H9 (cell line): ENCODE measurements at places on chromosomes 4 and X. TPM values are rescaled to one million over a fixed set of nuclear protein-coding genes. Genes with fewer than 3 reads are reported as not detected.

DNA sequence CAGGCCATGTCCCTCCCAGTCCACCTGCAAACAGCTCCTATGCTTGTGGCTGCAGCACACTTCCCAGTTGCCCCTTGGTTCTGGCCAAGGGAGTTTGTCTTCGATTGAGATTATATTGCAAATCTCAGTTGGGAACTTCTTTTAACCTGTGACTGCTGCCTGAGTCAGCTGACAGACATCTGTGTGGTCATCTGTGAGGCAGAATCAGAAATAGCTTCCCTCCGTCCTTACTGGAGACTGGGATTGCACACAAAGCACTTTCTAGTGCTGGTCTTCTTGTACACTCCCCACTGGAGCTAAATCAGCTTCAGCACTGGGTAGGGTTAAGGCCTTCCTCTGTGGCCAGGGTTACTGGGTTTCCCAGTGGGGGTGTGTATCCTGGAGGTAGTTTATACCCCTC lies 34.3 kb downstream of the ZNF330 start:
- no peaks in the 10 kb centered on the region for H3K36me3 ChIP-seq
- no peak overlapping the region for H3K27ac ChIP-seq
- no peaks in the 10 kb centered on the region for H3K4me1 ChIP-seq

DNA sequence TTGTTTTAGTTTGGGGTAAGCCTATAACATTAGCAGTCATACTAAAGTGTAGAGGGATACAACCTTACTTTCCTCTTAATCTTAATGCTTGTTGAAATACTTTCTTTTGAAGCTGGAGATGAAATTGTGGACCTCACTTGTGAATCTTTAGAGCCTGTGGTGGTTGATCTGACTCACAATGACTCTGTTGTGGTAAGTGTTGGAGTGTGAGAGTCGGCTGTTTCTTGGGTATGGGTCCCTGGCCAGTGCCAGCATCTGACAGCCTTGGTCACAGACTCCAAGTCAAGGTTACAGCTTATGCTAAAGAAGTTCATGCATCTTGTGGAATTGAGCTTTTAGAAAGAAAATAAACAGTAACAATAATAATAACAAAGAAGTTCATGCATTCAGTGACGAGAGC lies 31.6 kb downstream of the RNF4 start:
- H3K27me3 ChIP-seq: no peaks in the 10 kb centered on the region
- DNase-seq: no peak
- peaks cover 51% of the 10 kb centered on the region for H3K36me3 ChIP-seq
- H3K27ac ChIP-seq: no peak overlapping the region
- H3K4me3 ChIP-seq: no peak overlapping the region

GRCh38 chr4:114398410-114398809 lies 200.2 kb upstream of the UGT8 start:
- no peak for DNase-seq
- no peaks in the 10 kb centered on the region for H3K27me3 ChIP-seq
- H3K4me3 ChIP-seq: no peak overlapping the region
- no peaks in the 10 kb centered on the region for H3K36me3 ChIP-seq
- H3K4me1 ChIP-seq: peaks cover 6% of the 10 kb centered on the region; the same call in 1 of the 2 replicates

DNA sequence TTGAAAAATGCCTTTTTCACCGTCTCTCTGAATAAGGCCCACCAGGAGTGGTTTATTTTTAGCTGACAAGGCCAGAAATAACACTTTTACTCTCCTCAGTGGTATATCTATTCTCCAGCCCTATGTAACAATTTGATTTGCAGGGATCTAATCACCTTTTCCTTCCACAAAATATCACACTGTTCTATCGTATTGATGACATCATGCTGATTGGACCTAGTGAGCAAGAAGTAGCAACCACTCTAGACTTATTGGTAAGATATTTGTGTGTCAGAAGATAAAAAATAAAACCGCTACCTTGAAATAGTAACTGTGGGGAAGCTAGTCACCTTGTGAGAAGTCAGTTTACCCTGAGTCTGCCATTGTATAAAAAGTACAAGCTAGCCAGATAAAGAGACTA lies 27.7 kb downstream of the AGTR2 start:
- H3K36me3 ChIP-seq: no peaks in the 10 kb centered on the region
- no peak overlapping the region for H3K4me3 ChIP-seq
- no peak overlapping the region for H3K27ac ChIP-seq
- DNase-seq: no peak
- H3K4me1 ChIP-seq: no peaks in the 10 kb centered on the region
- no peaks in the 10 kb centered on the region for H3K27me3 ChIP-seq

EREG gene
- not detected in 2 replicates for total RNA-seq
